ENCODE measurements at places on chromosomes 6 and 20. TPM values are rescaled to one million over a fixed set of nuclear protein-coding genes. Genes with fewer than 3 reads are reported as not detected.

- H3K27me3 ChIP-seq: no peaks in the 10 kb centered on the region
- no peak overlapping the region for H3K4me3 ChIP-seq
- no peaks in the 10 kb centered on the region for H3K36me3 ChIP-seq
- H3K4me1 ChIP-seq: peaks cover 51% of the 10 kb centered on the region
- DNase-seq: no peak
These were observed 86.7 kb downstream of the GMDS start for GRCh38 chr6:2158596-2159271.

DNA sequence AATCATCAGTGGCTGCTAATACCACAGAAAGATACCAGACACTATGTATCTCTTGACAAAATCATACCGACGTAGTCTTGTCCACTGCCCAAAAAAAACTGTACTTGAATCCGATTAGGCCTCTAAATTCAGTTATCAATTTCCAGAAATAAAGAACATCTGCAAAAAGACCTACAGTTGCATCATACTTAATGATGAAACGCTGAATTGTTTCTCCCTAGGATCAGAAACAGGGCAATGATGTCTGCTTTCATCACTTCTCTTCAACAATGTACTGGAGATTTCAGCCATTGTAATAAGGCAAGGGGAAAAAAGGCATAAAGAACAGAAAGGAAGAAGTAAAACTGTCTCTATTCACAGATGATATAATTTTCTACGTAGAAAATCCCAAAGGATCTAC lies 152.0 kb downstream of the TASP1 start:
- DNase-seq: no peak
- H3K4me3 ChIP-seq: no peak overlapping the region
- H3K27me3 ChIP-seq: no peaks in the 10 kb centered on the region

- no peaks in the 10 kb centered on the region for H3K27me3 ChIP-seq
- H3K27ac ChIP-seq: no peak overlapping the region
- no peak for DNase-seq
- no peaks in the 10 kb centered on the region for H3K4me1 ChIP-seq
- no peaks in the 10 kb centered on the region for H3K36me3 ChIP-seq
These were observed 1183.8 kb downstream of the HACE1 start for GRCh38 chr6:103675807-103676406.

GRCh38 chr20:60055740-60056139 lies 97.5 kb downstream of the CDH26 start:
- H3K4me3 ChIP-seq: no peak overlapping the region
- DNase-seq: no peak
- peaks cover 33% of the 10 kb centered on the region for H3K4me1 ChIP-seq
- H3K27ac ChIP-seq: no peak overlapping the region
- H3K36me3 ChIP-seq: no peaks in the 10 kb centered on the region

- DNase-seq: no peak
- H3K4me3 ChIP-seq: no peak overlapping the region
- H3K4me1 ChIP-seq: no peaks in the 10 kb centered on the region
- peaks cover 4% of the 10 kb centered on the region for H3K27me3 ChIP-seq
These were observed 209.6 kb upstream of the DTNBP1 start for GRCh38 chr6:15872241-15873103.

DNA sequence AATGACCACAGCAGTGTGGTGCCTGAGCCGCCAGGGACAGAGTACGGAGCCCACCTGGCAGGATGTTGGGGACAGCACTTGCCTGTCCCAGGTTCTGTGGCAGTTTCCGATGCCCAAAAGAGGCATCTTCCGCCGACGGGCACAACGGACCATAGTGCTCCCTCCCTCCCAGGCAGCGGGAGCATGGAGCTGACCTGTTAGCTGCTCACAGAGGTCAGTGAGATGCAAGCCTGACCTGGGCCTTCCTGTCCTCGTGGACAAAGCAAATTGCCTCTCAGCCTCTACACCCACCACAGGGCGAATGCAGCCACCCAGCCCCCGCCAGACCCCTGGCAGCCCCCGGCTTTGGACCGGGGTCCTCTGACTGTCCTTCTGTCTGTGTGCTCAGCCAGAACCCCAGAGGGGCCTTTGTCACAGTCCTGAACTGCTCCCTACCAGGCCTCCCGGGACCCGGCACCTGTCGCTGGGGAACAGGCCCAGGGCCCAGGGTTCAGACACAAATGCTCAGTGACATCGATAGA lies 16.2 kb upstream of the FRMD1 start:
- no peaks in the 10 kb centered on the region for H3K4me1 ChIP-seq
- H3K4me3 ChIP-seq: no peak overlapping the region
- H3K27me3 ChIP-seq: peaks cover 17% of the 10 kb centered on the region
- no peak overlapping the region for H3K27ac ChIP-seq
- no peaks in the 10 kb centered on the region for H3K36me3 ChIP-seq

GRCh38 chr6:31497531-31498476 lies at the start of gene MICB:
TSS of gene MICB (plus strand) at chr6:31498145. CDS start at chr6:31498194, 49 bp downstream.
- DNase-seq: peak; percentile 74
- peaks cover 2% of the 10 kb centered on the region for H3K27me3 ChIP-seq
- peak within 1 kb of the TSS; percentile 89 for H3K27ac ChIP-seq
- H3K4me1 ChIP-seq: peaks cover 59% of the 10 kb centered on the region
- H3K36me3 ChIP-seq: peaks cover 4% of the 10 kb centered on the region

- no peak for DNase-seq
- H3K4me1 ChIP-seq: no peaks in the 10 kb centered on the region
- no peak overlapping the region for H3K27ac ChIP-seq
- no peak overlapping the region for H3K4me3 ChIP-seq
- no peaks in the 10 kb centered on the region for H3K36me3 ChIP-seq
These were observed 364.2 kb downstream of the TFAP2B start for GRCh38 chr6:51182827-51183226.

- peaks cover 14% of the 10 kb centered on the region for H3K4me1 ChIP-seq
- H3K36me3 ChIP-seq: no peaks in the 10 kb centered on the region
- H3K4me3 ChIP-seq: no peak overlapping the region
- 0 out of 2 replicates have a peak, but pooled peaks cover 2% of the 10 kb centered on the region for H3K27me3 ChIP-seq
- no peak for DNase-seq
These were observed 42.9 kb downstream of the MOCS1 start for GRCh38 chr6:39891353-39891752.

DNA sequence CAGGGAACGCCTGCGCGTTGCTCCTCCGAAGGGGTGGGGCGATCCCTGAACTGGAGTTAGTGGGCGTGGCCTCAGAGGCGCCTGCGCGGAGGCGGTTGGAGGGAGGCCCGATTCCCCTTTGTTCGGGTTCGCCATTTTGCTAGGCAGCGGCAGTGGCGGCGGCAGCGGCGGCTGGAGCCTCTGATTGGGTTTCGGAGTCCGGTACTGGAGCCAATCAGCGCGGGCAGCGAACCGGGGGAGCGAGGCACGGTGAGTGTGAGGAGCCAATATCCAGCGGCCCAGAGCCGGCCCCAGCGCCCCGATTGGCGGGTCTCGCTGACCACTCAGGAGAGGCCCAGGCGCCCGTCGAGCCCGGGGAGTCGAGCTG lies at the start of gene NFYA:
TSS of gene NFYA (plus strand) at position 139 of the 367 bp plus-strand sequence. CDS start 6,116 bp downstream, outside the sequence.
- DNase-seq: no peak
- H3K4me1 ChIP-seq: peaks cover 53% of the 10 kb centered on the region
- peaks cover 1% of the 10 kb centered on the region for H3K27me3 ChIP-seq
- H3K4me3 ChIP-seq: peak within 1 kb of the TSS; percentile 94

DNA sequence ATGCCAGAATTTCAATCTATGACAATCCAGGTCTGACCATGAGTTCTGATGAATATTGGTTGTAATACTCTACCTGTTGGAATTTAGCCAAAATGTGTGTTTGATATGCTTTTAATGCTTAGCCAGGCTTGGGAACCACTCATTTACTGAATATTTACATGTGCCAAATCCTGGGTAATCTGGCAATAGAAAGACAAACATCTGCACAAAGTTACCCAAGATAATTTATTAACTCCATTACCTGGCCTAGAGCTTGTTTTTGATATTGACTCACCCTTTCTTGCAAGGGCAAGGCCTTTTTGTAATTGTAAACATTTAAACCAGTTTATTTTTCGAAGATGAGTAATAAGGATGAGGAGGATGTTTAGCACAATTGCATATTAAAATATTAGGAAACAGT lies 13.5 kb upstream of the CD2AP start:
- no peak for DNase-seq
- H3K4me3 ChIP-seq: no peak overlapping the region
- peaks cover 7% of the 10 kb centered on the region for H3K27me3 ChIP-seq
- H3K4me1 ChIP-seq: no peaks in the 10 kb centered on the region
- no peak overlapping the region for H3K27ac ChIP-seq

The C6orf132 gene
- total RNA-seq: 6.6 TPM

The CD93 gene
- total RNA-seq: not detected

The MAFB gene
- not detected for total RNA-seq

The NOX3 gene
- not detected for total RNA-seq

The CDH4 gene
- 6.9 TPM for total RNA-seq

The ADIG gene
- total RNA-seq: not detected

The NTSR1 gene
- 5.7 TPM for total RNA-seq

Data from HFFc6 (cell line).